IMR-90 (cell line): ENCODE measurements at places on chromosomes 2 and 18. TPM values are rescaled to one million over a fixed set of nuclear protein-coding genes. Genes with fewer than 3 reads are reported as not detected.

DNA sequence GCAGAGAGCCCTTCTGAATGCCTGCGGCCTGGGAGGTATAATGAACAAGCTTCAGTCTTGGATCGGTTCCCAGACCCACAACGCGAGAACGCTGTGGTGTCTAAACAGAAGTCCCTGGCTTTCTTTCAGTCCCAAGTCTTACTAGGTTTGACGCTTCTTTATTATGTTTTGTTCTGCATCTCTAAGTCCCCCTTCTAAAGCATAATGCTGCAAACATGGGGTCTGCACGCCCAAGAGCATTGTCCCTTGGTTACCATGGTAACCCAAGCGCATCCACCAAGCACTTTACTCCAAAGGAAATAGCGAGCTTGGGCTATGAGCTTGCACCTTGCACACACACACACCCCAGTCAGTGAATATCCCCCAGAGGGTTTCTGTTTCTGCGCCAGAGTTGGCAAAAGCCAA is 193.7 kb downstream of the INO80D start:
- DNase-seq: peak; percentile 46

DNA sequence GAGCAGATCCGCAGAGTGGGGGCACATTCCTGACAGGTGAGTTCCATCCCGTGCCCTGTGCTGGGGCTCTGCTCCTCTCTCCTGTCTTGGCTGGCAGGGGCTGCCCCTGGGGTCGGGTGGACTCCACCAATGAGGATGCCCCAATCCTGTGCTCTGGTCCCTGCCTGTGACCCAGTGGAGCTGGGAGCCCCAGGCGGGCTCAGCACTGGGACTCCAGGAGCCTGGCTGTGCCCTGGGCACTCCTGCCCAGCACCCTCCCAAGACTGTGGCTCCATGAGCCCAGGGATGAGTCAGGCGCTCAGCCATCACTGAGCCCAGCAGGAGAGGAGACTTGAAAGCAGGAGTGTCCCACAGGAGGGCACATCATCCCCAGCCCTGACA is 53.9 kb downstream of the MBP start:
- DNase-seq: no peak

- no peak for DNase-seq
Observed at GRCh38 chr2:7289697-7290096, 372.5 kb downstream of the RNF144A start.

DNA sequence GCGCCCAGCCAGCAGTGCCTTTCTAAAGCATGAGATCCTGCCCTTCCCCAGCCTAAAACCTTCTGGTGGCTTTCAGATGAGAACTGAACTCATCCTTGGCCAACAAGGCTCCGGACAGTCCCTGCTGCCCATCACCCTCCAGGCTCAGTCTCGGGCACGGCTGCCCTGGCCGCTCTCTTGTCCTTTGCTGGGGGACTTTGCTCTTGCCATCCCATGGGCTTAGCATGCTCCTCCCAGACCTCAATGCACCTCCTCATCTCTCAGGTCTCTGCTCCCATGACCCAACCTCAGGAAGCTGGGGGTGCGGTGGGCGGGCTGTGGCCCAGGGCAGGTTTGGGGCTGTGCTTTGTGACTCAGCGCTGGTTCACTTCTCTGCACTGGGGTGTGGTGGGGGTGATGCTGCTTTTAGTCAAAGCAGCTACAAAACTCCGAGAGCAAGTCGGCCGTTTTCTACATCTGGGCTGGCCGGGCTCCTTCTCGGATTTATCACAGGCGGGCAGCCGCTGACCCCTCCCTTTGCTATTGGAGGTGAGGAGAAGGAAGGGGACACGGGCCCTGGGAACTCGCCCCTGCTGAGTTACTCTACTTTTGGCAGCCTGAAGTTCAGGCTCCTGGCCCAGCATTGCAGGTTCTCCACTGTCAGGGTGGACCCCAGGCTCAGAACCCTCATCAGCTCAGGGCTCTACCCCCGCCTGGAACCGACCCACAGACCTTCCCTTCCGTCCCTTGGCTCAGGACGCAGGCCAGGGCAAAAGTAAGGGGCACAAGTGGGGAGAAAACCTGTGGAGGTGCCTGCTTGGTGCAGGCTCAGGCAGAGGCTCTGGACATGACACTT is 90.6 kb upstream of the TAF1B start:
- peak; percentile 70 for DNase-seq

GRCh38 chr2:122273785-122274419 is 518.5 kb downstream of the TSN start:
- DNase-seq: no peak

DNA sequence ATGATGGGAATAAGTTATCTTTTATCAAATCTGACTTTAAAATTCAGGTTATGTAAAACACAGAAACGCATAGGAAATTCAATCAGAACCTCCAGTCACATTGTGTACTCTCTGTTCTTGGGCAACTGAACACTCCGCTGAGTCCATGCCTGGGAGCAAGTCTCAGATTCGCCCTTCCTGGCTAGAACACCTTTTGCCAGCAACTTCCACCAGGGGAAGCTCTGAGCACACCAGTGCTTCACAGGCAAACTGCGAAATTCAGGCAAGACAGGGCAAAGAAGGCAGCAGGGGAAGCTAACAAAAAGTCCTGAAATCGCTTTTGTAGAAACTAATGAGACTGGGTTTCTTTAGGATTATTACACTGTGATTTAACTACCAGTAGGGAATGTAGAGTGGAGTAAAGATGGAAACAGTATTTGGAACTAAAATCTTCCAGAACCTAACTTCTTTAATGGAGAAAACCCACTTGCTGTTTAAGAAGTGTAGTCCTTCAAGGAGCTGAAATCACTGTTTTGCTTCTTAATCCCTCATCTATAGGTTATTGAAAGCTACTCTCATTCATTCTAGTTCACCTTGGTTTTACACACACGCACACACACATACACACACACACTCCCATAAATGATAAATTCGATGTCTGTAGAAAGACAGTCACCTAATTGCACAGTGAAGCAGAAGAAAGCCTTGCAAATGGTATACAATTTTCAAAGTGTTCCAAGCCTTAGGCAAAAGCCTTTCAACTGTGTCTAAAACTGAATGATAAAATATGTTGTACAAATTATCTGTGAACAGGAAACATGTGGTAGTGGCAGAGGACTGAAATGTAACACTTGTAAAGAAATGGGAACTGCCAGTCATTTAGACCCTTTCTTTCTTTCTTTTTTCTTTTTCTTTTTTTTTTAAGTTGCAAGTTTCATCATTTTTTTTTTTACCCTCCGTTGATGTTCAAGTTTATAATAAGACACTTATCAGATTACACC is 214.5 kb downstream of the TMEM182 start:
- peak; percentile 4 for DNase-seq

DNA sequence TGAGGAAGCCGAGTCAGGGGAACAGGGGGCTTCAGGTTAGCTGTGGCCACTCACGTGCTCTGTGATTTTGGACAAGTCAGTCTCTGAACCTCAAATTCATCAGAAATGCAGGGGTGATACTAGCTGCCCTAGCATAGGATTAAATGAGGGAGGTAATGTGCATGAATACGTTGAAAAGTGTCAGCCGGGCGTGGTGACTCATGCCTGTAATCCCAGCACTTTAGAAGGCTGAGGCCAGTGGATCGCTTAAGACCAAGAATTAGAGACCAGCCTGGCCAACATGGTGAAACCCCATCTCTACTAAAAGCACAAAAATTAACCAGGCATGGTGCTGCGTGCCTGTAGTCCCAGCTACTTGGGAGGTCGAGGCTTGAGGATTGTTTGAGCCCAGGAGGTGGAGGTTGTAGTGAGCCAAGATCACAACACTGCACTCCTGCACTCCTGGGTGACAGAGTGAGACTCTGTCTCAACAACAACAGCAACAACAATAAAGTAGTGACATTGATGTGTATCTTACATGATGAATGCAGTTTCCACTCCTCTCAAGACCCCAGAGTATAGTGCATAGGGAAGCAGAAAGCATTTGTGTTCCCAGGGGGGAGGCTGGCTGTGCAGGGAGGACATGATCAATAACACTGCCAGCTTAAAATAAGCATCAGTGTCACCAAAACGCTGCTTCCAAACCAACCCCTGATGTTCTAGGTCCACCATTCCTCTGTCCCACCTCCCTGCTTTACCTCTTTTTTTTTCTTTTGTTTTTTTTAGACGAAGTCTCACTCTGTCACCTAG is 68.8 kb downstream of the HNRNPLL start:
- peak; percentile 16 for DNase-seq

MORN2 gene
- total RNA-seq: 13.1 and 27.2 TPM in 2 replicates

CTAGE1 gene
- total RNA-seq: under 0.01 TPM in 1 of 2 replicates, not detected in the other

SETBP1 gene
- total RNA-seq: 0.28 and 0.36 TPM in 2 replicates

DLX1 gene
- 0.36 and 1.1 TPM in 2 replicates for total RNA-seq

RALB gene
- total RNA-seq: 53.6 and 75.3 TPM in 2 replicates

GKN2 gene
- not detected in 2 replicates for total RNA-seq

PRSS56 gene
- total RNA-seq: not detected in 2 replicates
